ENCODE measurements at places on chromosomes 16 and 17.

DNA sequence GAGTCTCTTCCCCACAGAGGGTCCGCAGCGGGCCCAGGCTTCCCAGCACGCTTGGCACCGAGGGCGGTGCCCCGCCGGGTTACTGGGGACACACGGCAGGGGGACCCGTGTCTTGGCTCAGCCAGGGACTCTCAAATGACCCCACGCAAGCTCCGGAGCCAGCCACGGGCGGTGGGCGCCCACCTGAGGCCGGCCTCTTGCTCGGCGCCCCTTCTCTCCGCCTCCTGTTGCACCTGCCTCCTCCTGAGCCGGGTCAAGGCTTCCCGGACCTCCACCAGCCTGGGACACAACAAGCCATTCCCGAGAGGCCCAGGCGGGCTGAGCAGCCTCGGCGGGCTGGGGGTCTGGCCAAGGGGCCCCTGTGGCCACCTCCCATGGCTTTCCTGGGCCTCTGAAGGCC is 1.7 kb downstream of the CCDC154 start:
- DNase-seq: no peak

- no peak for DNase-seq
Measured at GRCh38 chr17:3722716-3723115, 987 bp upstream of the HASPIN start.

DNA sequence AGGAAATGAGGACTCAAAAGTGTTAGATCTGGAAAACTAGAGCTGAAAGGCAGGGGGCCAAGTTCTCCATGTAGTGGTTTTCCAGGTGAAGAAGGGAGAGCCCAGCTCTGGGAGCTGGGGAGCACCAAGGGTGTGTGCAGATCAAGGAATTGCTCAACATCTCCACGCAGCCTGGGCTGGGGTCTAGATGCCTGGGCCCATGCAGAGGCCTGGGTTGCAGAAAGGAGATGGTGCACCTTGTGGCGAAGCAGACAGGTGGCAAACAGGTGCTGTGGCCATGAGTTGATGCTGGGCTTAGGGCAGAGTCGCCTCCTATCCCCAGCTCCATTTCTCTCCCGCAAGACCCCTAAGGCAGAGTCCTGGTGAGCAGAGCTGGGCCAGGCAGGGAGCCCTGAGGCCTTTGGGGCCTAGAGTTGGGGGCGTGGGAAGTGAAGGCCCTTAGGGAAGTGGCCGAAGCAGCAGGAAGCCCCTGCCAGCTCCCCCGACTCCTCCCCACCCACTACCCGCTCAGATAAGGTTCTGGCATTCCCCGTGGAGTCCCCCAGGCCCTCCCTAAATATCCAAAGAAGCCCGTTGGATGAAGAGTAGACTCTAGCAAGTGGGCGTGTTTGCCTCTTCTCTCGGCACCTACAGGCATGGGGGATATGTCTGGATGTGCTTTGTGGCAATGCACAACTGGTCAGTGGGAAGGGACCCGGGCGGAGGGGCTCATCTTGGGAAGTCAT is 777 bp downstream of the FOXN1 start:
- DNase-seq: no peak

GRCh38 chr17:12463102-12463501 is 202.6 kb upstream of the MYOCD start:
- DNase-seq: no peak

- DNase-seq: no peak
Measured at GRCh38 chr17:3635474-3636153, 436 bp downstream of the SHPK start.

- no peak for DNase-seq
Measured at GRCh38 chr17:59278406-59278805, 53.0 kb upstream of the YPEL2 start.

DNA sequence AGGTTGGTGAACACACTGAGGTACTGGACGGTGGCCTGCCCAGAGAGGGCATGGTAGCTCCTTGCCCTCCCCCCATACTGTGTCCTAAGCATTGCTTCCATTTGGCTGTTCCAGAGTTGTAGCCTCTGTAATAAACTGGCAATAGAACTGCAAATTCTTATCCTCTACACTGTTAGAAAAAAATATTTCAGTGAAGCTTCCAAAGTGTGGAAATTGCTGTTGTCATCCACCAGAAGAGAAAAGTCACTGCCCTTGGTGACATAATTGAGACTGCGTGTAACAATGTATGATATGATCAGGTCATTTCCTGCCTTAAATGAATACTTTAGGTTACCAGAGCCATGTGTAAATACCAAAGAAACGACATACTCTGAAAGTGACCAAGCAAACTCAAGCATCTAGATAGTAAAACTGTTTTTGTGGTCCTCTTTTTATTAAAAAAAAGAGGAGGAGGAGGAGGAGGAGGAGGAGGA is 65.9 kb downstream of the CEP95 start:
- DNase-seq: no peak

DNA sequence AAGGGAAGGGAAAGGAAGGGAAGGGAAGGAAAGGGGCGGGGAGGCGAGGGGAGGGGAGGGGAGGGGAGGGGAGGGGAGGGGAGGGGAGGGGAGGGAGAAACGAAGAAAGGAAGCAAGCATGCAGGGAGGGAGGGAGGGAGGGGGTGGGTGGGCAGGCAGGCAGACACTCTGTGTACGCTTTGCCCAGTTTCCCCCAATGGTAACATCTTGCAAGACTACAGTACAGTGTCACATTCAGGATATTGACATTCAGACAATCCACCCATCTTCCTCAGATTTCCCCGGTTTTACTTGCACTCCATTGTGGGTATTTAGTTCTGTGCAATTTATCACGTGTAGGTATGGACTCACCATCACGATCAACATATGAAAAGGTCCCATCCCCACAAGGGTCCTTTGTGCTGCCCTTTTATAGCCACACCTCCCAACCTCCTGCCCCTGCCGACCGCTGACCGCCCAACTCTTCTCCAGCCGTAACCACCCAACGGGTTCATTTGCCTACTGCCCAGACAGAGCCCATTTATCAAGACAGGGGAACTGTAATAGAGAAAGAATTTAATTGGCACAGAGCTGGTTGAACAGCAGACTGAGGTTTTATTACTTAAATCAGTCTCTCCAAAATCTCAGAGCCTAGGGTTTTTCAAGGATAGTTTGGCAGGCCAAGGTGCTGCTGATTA is 91.4 kb upstream of the FA2H start:
- no peak for DNase-seq

DNA sequence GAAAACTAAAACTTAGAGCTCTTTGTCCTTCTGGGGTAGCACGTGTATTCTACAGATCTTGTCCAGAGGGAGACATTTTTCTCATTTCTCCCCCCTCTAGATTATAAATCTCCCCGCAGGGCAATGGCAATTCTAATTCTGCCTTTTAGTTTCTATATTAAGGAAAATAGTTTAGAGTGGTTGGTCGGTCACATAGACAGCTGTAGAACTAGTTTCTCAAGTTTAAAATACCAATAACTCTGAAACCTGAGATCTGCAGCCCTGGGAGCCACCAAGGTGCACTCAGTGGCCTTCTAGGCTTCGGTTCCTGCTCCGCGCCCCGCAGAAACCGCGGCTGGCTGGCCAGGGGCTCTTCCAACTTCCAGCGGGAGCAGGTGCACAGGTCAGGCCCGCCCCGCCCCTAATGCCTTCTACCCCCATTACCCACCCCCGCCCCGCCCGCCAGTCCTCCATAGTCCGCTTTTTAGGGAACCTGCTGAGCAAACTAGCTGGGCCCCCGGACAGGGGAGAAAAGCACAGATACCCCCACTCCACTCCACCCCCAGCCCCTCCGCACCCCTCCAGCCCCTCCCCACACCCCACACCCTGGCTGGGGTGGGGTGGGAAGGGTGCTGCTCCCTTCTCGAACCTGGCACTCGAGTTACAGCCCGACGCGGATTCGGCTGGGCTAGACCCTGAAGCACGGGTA is 431 bp downstream of the SLFN11 start:
- DNase-seq: no peak

DNA sequence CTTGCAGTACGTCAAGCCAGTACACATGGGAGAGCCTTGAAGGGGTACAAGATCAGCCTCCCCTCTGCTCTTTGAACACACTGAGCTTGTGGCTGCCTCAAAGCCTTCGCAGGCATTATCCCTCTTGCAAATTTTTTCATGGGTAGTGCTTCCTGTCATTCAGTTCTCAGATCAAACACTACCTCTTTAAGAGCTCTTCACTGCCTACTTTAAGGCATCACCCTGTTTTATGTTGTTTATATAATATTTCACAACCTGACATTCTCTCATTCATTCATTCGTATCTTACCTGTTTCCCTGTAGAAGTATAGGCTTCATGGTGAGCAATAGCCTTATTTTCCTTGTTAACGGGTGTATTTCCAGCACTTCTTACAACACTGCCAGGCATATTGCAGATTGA is 269.1 kb downstream of the CDH13 start:
- DNase-seq: no peak

- no peak for DNase-seq
Measured at GRCh38 chr17:63290784-63291183, 155.3 kb downstream of the CYB561 start.

DNA sequence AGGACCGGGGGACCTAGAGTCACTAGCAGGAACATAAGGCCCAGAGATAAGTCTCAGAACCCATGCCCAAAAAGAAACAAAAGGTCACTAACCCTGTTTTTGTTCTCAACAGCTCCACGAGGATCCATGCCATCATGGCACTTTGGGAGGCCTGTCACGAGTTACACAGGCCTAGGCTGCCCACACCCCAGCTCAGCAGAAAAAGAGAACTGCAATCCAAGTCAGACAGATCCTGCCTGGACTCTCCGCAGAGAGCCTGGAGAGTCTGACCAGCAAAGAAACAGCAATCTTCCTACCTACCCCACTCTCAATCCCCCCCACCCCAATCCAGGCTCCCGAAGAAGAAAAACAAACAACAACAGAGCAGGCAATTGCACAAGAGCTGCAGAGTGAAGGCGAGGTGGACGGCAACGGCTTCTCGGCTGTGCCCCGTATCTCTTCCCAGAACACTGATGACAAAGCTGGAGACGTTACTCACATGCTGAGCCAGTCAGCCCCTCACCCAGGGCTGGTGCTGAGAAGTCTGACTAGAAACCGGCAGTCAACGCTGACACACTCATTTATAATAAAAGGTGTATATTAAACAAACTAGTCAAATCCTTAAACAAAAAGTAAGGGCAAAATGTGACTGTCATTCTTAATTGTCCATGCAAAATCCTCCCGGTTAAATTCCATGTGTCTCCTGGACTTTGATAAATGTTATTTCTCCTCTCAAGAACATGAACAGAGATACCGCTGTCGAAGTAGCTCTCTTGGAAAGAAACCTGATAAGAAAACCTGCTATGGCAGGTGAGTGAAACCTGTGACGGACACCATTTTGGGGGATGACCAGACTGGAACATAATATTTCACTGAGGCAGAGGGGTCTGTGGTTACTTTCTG is 89.3 kb downstream of the SMG6 start:
- DNase-seq: no peak

- no peak for DNase-seq
Measured at GRCh38 chr17:15454346-15454745, 13.1 kb downstream of the CDRT4 start.

- DNase-seq: no peak
Measured at GRCh38 chr16:22946433-22946832, 132.5 kb downstream of the HS3ST2 start.

DNA sequence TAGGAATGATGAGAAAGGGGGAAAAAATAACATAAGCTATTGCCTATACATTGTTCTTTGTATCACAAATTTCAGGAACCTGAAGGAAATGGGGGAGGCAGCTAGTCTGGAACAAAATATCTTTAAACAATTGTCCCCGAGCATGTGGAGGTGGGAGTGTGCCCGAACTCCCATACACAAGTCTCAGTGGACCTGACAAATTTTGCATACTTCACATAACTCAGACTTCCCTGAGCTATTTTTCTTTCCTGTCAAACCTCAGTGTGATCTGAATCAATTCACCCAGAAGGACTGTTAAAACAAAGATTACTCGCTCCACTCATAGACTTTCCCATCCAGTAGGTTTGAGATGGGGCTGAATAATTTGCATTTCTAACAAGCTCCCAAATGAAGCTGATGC is 1.6 kb upstream of the XPO6 start:
- DNase-seq: no peak

- no peak for DNase-seq
Measured at GRCh38 chr16:80441935-80442334, 98.9 kb upstream of the DYNLRB2 start.

DNA sequence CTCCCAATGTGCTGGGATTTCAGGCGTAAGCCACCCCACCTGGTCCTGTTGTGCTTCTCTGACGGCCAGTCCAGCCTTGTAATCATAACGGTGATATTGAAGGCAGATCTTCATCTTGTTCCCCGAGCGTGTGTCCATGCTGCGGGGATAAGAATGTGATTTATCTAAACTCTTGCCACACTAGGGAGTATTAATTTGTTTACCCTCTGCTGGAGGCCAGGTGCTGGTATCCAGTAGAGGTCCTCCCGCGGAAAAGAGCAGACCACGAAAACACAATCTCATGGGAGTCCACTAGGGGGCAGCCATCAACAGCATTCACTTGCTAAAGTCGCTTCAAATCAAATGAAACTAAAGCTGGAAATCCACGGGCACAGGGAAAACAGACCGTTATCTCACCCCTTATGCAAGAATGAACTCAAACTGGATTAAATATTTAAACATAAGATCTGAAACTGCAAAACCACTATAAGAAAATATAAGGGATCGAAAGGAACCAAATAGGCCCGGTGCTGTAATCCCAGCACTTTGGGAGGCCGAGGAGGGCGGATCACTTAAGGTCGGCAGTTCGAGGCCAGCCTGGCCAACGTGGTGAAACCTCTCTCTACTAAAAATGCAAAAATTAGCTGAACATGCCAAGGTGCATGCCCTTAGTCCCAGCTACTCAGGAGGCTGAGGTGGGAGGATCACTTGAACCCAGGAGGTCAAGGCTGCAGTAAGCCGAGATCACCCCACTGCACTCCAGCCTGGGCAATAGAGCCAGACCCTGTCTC is 22.3 kb upstream of the RBBP6 start:
- peak; percentile 28 for DNase-seq

All from NCI-H187 (cell line).